ENCODE measurements at places on chromosomes 4 and X.

- no peak for DNase-seq
Measured at GRCh38 chr4:18128241-18128640, 106.7 kb upstream of the LCORL start.

- no peak for DNase-seq
Measured at GRCh38 chr4:180541678-180542077, 1701.5 kb upstream of the TENM3 start.

DNA sequence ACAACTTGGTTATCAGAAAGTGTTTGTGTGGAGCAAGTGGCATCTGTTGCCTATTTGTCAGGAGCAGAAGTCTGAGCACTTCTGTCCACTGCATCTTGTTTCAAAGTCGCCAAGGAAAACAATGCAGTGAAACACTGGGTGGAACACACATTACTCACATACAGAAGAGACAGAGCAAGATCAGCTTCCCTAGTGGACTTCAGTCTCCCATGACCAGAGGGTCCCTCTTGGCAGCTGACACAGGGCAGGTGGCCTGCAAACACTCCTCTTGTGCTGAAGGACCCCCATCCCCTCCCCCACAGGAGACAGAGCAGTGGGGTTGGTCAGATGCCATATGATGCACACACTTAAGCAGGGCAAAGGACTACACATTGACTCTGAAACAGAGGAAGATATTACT is 3.6 kb upstream of the BBS12 start:
- no peak for DNase-seq

DNA sequence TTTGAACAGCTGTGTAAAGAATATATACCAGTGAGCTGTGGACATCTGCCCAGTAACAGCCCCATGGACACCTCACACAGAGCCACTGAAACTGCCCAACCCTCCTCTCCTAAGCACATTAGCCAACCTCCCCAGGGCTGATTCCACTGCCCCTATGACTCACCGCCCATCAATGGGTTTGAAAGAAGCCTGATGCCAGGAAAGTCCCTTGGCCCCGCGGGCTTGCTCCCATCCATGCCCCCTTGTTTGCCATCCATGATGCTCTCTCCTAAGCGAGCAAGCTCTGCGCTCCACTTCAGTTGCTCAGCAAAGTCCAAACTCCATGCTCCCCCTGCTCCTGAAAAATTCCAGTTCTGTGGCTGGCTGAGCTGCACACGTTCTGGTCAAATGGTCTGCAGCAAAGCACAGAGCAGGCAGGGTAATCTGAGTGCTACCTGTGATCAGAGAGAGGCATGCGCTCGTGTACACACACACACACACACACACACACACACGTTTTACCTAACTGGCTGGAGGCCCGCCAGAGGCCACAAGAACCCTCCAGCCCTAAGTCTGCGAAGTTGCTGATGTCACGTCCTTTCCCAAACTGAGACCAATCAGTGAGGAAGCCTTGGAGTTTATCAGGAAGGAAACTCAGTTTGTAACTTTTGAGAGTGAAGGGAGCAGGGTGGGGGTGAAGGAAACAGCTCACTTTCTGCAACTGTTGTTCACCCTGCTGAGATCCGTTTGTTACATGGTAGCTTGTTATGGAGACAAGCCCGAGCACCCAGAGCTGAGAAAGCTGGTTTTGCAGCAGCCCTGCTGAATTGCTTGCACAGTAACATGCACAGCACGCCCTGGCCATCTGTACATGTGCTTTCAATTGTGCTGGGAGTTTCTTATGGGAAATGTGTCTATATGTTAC is at the start of gene ASB9:
Gene ASB9 (minus strand): TSS at position 466 of the 904 bp plus-strand sequence. CDS start 209 bp downstream, at position 257.
- DNase-seq = peak; percentile 55

DNA sequence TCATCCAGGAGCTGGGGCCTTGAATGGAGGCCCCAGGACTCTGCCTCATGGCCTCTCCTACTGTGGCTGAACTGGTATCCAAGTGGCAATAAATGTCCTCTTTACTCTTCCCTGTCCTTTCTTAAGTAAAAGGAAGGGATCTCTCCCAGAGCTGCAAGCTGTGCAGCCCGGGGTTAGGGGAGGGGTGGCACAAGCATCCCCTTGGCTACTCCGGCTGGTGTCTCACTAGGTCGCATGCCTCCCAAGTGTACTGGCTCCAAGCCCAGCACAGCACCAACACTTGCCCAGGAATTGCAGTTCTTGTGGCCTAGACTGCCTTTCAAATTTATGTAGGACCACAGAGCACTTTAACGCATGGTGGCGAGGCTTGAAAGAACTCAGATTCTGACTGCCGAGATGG is 44.7 kb upstream of the MED14 start:
- no peak for DNase-seq

DNA sequence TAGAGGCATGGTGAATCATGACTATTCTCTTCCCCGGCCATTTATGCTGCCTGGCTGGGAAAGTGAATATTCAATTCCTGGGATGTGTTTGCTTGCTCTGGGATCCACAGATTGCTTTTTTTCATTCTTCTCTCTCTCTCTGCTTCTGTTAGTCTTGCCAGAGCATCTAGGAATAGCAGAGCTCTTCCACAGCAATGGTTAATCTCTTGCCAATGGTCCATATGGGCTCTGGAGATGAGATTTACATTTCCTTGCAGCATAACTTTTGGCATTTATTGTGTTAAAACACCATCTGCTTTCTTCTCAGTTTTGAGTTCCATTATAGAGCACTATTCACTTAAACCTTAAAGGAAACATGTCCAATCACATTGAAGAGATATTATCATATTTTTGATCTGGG is 59.2 kb upstream of the GUCY1A1 start:
- no peak for DNase-seq

- DNase-seq = peak; percentile 32
Measured at GRCh38 chr4:56739066-56739777, 58.1 kb upstream of the HOPX start.

GRCh38 chr4:140291259-140291658 is 82.2 kb upstream of the SCOC start:
- peak; percentile 20 for DNase-seq

DNA sequence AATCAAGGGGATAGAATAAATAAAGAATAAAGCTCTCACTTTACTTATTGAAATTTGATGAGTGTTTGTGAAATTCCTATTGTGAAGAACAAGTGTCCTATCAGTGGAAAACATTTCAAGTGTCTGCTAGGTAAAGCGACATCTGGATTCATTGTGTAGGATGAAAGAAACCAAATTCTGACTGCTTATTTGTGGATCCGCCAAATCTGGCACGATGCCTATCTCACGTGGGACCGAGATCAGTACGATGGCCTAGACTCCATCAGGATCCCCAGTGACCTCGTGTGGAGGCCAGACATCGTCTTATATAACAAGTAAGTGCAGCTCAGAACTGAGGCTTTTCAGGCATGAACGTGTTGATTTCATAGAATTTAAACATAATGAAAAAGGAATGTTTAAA is 1.9 kb downstream of the CHRNA9 start:
- no peak for DNase-seq

GRCh38 chr4:79687006-79687405 is 279.0 kb upstream of the GK2 start:
- DNase-seq = no peak

DNA sequence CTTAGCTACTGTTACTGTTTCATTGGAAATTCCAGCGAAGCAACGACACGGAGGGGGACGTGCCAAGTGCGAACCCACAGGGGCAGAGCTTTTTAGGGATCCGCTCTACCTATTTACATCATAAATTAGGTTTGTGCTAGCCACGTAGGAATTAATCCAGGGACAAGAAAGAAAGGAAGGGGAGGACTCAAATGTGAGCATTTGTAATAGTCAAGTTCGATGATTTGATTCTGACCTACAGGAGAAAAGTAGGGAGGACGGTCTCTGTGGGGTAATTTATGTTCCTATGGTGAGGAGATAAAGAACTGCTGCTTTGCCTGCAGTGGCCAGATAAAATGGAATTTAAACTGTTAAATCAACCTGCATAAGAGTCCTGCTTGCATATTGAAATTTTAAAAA is 1.7 kb downstream of the INTS6L start:
- no peak for DNase-seq

- DNase-seq = no peak
Measured at GRCh38 chr4:125676583-125676982, 361.8 kb downstream of the FAT4 start.

DNA sequence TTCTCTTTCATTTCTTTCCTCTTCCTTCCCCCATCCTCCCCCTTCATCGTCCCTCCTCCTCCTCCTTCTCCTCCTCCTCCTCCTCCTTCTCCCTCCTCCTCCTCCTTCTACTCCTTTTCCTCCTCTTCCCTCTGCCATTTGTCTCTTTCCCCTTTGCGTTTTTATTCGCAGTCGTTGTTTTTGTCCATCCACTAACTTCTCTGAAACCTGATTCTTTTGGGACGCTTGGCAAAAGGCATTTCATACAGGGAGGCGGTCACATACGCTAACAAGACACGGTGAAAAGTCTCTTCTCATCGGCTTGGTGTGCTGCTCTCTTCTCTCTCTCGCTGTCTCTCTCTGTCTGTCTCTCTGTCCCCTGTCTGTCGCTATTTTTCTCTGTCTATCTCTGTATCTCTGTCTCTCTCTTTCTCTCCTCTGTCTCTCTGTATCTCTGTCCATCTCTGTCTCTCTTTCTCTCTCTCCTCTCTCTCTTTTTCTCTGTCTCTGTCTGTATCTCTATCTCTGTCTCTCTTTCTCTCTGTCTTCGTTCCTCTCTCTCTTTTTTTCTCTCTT is 5.4 kb upstream of the SHOX start:
- no peak for DNase-seq

DNA sequence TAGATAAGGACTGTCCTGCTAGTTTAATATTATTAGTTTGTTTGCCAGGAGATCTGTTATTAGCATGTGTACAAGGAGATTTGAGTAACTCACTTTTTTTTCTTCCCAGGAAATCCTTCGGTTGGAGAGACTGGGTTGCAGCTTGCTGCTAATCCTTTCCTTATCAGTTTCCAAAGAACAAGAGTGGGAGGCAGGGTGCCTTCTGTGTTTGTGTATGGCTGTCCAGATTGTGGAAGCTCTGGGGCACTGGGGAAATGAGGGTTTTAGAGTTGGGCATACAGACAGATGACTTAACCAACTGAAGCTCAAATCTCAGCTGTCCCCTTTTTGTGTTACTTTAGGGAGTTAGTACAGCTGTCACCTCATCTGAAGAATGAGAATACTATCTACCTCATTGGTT is 12.6 kb upstream of the SUPT20HL1 start:
- no peak for DNase-seq

- peak; percentile 38 for DNase-seq
Measured at GRCh38 chrX:10199212-10199611, 42.4 kb downstream of the CLCN4 start.

DNA sequence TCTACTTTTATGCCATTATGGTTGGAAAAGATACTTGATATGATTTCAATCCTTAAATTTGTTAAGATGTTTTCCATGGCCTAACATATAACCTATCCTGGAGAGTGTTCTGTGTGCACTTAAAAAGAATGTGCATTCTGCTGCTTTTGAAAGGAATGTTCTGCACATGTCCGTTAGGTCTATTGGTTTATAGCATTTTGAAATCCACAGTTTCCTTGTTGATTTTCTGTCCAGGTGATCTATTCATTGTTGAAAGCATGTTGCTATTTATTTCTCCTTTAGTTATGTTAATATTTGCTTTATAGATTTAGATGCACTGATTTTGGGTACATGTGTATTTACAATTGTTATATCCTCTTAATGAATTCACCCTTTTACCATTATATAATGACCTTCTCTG is 5.7 kb upstream of the KLKB1 start:
- no peak for DNase-seq

GRCh38 chr4:74534936-74535335 is 90.0 kb downstream of the AREG start:
- no peak for DNase-seq

GRCh38 chr4:39339968-39340367 is 26.2 kb downstream of the RFC1 start:
- no peak for DNase-seq

- DNase-seq = peak; percentile 77
Measured at GRCh38 chr4:66574145-66574978, 904.1 kb upstream of the EPHA5 start.

- peak; percentile 25 for DNase-seq
Measured at GRCh38 chr4:90994851-90995574, 867.8 kb downstream of the CCSER1 start.

GRCh38 chr4:165383591-165384073 is 4.8 kb downstream of the CPE start:
- peak; percentile 40 for DNase-seq

- DNase-seq = peak; percentile 7
Measured at GRCh38 chr4:99790796-99791617, 25.6 kb upstream of the DAPP1 start.
